Astrocyte (in vitro differentiated cells and primary cell): ENCODE measurements at places on chromosomes 7 and 10. TPM values are rescaled to one million over a fixed set of nuclear protein-coding genes. Genes with fewer than 3 reads are reported as not detected.

- no peaks in the 10 kb centered on the region for H3K36me3 ChIP-seq
- no peak for DNase-seq
- no peak overlapping the region for H3K27ac ChIP-seq
- no peaks in the 10 kb centered on the region for H3K27me3 ChIP-seq
- H3K4me3 ChIP-seq: no peak overlapping the region
- no peaks in the 10 kb centered on the region for H3K4me1 ChIP-seq
Measured at GRCh38 chr7:1800902-1801301, 130.8 kb downstream of the ELFN1 start.

SPDYE1 gene
- not detected in 2 replicates for total RNA-seq

DNA sequence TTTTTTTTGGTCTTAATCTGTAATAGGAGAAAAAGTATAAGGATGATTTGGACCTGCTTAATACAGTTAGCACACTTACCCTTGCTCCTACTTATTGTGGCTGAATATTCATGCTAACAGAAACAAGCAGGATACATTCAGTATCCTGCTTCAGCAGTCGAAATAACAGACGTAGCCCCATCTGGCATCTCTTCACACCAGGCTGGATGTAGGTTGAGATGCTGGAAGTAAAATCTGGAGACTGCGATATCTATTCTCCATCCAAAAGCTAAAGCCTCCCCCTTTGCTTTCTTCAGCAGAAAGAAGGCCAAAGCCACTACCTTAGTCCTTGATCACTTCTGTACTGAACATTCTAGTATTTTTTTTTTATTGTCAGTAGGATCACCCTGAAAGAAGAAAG is 537.4 kb downstream of the AUTS2 start:
- no peak for DNase-seq
- H3K36me3 ChIP-seq: no peaks in the 10 kb centered on the region
- no peaks in the 10 kb centered on the region for H3K27me3 ChIP-seq
- H3K27ac ChIP-seq: no peak overlapping the region
- no peak overlapping the region for H3K4me3 ChIP-seq

DNA sequence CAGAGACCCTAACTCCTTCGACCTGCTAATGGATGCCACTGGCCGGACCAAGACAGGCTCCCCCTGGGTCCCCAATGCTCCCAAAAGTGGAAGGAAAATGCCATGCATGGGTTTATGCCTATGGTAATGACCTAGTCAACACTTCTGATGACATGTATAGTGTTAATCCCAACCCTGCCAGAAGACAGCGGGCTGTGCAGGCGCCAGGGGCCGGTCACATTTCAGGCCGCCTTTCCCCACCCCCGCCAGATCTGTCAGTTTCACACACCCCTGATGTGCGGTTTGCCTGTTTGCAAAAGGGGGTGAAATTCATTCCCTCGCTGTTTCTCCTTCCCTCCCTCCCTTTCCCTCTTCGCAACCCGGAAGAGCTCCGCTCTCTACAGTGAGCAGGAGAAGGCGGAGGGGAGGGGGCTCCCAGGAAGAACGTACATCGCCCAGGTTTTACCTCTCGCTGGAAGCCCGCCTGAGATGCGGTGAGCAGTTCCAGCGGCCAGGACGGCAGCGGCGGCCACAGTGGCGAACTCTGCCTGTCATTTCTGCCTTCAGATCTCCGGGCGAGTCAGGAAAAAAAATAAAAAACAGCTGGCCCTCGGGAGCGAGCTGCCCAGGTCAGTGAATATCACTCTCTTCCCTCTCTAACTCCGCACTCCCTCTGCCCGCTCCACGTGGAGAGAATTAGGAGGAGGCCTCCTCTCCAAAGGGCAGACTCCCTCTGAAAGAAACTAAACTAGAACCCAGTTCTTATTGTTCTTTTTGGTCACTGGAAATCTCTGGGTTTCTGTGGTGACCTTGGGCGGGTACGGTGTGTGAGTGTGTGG is 9.4 kb upstream of the GATA3 start:
- H3K27me3 ChIP-seq: peaks cover 97% of the 10 kb centered on the region
- no peak for DNase-seq
- peaks cover 7% of the 10 kb centered on the region for H3K4me1 ChIP-seq
- no peak overlapping the region for H3K27ac ChIP-seq

FIGNL1 gene
- 8.8 and 10.0 TPM in 2 replicates for total RNA-seq

SPDYE5 gene
- total RNA-seq: not detected in 2 replicates

GRCh38 chr7:37438906-37439652 is 9.6 kb downstream of the ELMO1 start:
- H3K36me3 ChIP-seq: no peaks in the 10 kb centered on the region
- no peak for DNase-seq
- no peaks in the 10 kb centered on the region for H3K4me1 ChIP-seq
- no peaks in the 10 kb centered on the region for H3K27me3 ChIP-seq

DNA sequence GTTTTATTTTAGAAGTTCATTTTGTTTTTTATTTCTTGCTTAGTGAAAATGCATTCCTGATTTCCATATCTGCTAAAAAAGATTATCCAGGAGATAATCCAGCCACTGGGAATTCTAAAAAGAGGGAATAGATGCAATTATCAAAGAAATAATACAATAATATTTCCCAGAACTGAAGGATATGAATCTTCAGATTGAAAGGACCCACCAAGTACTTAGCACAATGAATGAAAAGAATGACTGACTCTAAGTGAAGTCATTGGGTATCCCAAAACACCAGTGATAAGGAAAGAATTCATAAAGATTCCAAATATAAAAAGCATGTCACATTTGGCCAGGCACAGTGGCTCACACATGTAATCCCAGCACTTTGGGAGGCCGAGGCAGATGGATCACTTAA is 79.3 kb downstream of the REEP3 start:
- H3K4me1 ChIP-seq: peaks cover 7% of the 10 kb centered on the region
- H3K4me3 ChIP-seq: no peak overlapping the region
- H3K27ac ChIP-seq: no peak overlapping the region

DNA sequence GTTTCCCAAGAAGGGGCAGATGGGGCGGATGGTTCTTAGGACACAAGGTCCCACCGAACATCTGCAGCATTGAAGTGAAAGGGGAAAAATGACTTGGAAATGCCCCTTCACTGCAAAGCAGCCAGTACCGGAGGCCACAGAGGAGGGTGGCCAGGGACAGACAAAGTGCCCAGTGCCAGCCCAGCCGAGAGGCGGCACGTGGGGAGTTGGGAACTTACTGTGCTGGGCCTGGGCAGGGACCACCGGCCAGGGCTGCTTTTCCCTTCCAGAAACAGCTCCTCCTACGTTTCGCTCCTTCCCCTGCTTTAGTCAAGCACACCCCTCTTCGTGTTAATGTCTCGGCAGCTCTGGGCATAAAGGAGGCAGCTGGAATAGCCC is 129.2 kb downstream of the TNS3 start:
- H3K27me3 ChIP-seq: no peaks in the 10 kb centered on the region
- DNase-seq: no peak
- peak overlapping the region; percentile 13 for H3K4me3 ChIP-seq

- H3K27me3 ChIP-seq: no peaks in the 10 kb centered on the region
- no peak for DNase-seq
- no peak overlapping the region for H3K27ac ChIP-seq
- H3K4me3 ChIP-seq: no peak overlapping the region
- no peaks in the 10 kb centered on the region for H3K36me3 ChIP-seq
Measured at GRCh38 chr7:1977059-1977875, 255.5 kb downstream of the MAD1L1 start.

DNA sequence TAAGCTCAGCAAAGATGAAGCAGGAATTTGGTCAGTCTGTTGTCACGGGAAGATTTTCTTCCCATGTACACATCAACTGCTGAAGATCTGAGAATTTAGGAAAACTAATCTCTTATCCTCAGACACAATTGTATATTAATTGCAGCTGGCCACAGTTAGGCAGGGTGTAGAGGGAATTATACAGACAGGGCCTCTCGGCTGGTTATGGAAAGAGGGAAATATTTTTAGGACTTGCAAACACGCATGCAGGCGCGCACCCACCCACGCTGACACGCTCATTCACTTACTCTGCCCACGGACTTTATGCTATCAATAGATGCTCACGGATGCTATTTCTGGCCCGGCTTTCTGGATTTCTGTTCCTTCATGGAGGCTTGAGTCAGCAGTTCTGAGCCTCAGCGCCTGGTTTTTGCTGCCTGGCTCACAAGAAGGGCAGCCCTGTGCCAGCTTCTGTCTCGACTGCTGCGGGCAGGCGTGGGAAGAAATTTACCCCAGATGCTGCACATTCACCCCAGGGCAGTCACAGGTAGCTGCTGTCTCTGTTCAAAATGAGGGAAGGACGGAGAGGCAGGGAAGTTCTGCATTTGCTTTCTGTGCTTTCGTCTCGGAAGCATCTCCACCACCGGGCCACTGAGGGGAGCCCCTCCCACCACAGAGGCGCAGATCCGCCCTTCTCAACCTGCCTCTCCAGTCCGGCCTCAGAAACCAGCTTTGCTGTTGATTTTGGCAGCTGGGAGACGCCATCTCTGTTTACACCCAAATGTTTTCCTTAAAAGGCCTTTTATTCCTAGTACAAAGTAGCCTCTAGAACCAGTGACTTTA is 116.3 kb upstream of the BTBD16 start:
- no peaks in the 10 kb centered on the region for H3K36me3 ChIP-seq
- H3K27ac ChIP-seq: peak overlapping the region; percentile 46
- H3K27me3 ChIP-seq: no peaks in the 10 kb centered on the region
- peak; percentile 72 for DNase-seq

GRCh38 chr7:141550386-141551093 is 670 bp upstream of the AGK start:
- no peak for DNase-seq
- peak overlapping the region; percentile 86 for H3K4me3 ChIP-seq

DNA sequence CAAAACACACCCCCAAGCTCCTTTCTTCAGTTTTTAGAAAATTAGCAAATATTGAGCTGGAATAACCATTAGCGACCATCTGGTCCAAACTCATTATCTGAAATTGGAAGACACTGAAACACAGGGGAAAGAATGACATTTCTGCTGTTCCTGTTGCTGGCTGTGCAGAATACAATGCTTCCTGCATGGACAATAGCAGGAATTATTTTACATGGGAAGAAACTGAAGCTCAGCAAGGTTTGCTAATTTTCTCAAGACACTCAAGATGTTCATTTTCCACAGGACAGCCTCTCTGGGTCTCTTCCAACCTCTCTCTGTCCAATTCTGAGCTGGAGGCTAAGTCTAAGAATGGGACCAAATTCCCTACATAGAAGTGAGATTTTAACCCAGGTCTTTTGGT is 81.9 kb upstream of the TNS3 start:
- H3K27ac ChIP-seq: no peak overlapping the region
- no peak for DNase-seq
- no peaks in the 10 kb centered on the region for H3K27me3 ChIP-seq
- H3K4me1 ChIP-seq: peaks cover 5% of the 10 kb centered on the region
- no peak overlapping the region for H3K4me3 ChIP-seq

- no peak overlapping the region for H3K4me3 ChIP-seq
- H3K36me3 ChIP-seq: no peaks in the 10 kb centered on the region
- no peaks in the 10 kb centered on the region for H3K4me1 ChIP-seq
- no peaks in the 10 kb centered on the region for H3K27me3 ChIP-seq
- no peak for DNase-seq
Measured at GRCh38 chr10:47449979-47450378, 33.9 kb downstream of the ANXA8 start.

DHTKD1 gene
- 19.5 TPM in 2 replicates for total RNA-seq

DNA sequence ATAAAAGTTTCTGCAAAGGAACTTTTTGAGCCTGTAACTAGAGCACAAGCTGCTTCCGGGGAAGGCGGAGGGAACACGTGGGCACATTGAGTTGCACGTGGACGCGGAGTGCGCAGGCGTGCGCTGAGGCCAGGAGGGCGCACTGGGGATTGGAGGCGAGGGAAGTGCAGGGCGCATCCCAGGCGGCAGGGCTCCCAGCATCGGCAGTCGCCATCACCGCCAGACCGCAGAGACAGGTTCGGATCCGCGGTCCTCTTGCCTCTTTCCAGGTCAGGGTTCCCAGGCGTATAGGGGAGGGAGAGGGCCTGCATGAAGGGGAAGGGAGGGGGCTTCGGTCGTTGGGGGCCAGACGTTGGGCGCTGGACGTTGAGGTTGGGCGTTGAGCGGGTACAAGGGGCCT is at the start of gene TDRD1:
TSS of gene TDRD1 (plus strand) at position 206 of the 400 bp plus-strand sequence. CDS start 8,479 bp downstream, outside the sequence.
- peaks cover 3% of the 10 kb centered on the region for H3K27me3 ChIP-seq
- DNase-seq: no peak
- no peak within 1 kb of the TSS for H3K27ac ChIP-seq
- no peaks in the 10 kb centered on the region for H3K4me1 ChIP-seq

GRCh38 chr10:99522470-99523250 is 10.1 kb upstream of the NKX2-3 start:
- H3K27me3 ChIP-seq: peaks cover 85% of the 10 kb centered on the region
- no peak overlapping the region for H3K4me3 ChIP-seq
- no peak for DNase-seq
- no peaks in the 10 kb centered on the region for H3K4me1 ChIP-seq
- H3K36me3 ChIP-seq: no peaks in the 10 kb centered on the region

DGKI gene
- total RNA-seq: 6.3 and 7.5 TPM in 2 replicates

C10orf143 gene
- 0.73 and 0.82 TPM in 2 replicates for total RNA-seq

DNA sequence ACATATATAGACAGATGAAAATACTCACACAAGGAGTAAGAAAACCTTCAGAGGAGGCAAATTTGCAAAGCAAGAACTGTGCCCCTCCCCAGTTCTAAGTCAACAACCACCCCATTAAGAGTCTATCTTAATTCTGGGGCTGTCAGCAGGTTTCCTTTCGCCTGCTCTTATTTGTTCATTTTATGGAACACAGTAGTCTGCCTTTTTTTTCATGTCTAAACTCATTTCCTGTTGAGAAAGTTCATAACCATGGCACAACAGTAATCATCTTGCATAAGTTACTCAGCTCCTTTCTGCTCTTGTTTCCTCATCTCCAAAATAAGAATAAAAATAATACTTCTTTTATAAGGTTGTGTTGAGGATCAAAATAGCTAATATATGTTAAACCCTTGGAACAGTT is 25.8 kb upstream of the AMPH start:
- no peak for DNase-seq
- no peaks in the 10 kb centered on the region for H3K4me1 ChIP-seq
- H3K27ac ChIP-seq: no peak overlapping the region

WNT8B gene
- total RNA-seq: not detected in 2 replicates

GRCh38 chr7:7768977-7769709 is 50.7 kb upstream of the RPA3 start:
- no peaks in the 10 kb centered on the region for H3K27me3 ChIP-seq
- no peak overlapping the region for H3K27ac ChIP-seq
- no peak for DNase-seq
- H3K4me1 ChIP-seq: peaks cover 11% of the 10 kb centered on the region
- H3K36me3 ChIP-seq: no peaks in the 10 kb centered on the region
- H3K4me3 ChIP-seq: no peak overlapping the region

- H3K27ac ChIP-seq: no peak overlapping the region
- H3K4me3 ChIP-seq: no peak overlapping the region
- peaks cover 67% of the 10 kb centered on the region for H3K4me1 ChIP-seq
Measured at GRCh38 chr10:71970331-71970730, 6.1 kb downstream of the CHST3 start.

DNA sequence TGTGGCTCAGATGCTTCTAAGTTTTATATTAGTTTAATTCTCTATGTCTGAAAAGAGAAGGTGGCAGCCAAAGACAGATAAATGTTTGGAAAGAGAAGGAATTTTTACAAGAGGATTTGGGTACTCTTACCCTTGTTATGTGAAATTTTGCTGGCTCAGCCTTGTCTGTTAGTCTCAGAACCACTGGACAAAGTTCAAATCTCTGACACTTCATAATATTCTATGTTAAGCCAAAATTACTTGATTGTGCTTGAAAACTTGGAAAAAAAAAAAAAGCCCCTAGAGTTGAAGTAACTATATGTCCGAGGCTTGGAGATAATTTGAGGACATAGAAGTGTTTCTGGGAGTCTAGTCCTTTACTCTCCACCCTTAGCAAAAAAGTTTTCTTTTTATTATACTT is 1079.3 kb upstream of the LRRTM3 start:
- H3K27ac ChIP-seq: no peak overlapping the region
- no peaks in the 10 kb centered on the region for H3K27me3 ChIP-seq
- no peak for DNase-seq
- no peaks in the 10 kb centered on the region for H3K4me1 ChIP-seq

GRCh38 chr7:24733414-24734060 is 23.7 kb downstream of the GSDME start:
- no peak overlapping the region for H3K27ac ChIP-seq
- H3K4me3 ChIP-seq: no peak overlapping the region
- H3K36me3 ChIP-seq: no peaks in the 10 kb centered on the region
- H3K27me3 ChIP-seq: no peaks in the 10 kb centered on the region
